ENCODE measurements at places on chromosomes 7 and 10.

- no peak for DNase-seq
These were observed 69.0 kb upstream of the WNT16 start for GRCh38 chr7:121259826-121260225.

DNA sequence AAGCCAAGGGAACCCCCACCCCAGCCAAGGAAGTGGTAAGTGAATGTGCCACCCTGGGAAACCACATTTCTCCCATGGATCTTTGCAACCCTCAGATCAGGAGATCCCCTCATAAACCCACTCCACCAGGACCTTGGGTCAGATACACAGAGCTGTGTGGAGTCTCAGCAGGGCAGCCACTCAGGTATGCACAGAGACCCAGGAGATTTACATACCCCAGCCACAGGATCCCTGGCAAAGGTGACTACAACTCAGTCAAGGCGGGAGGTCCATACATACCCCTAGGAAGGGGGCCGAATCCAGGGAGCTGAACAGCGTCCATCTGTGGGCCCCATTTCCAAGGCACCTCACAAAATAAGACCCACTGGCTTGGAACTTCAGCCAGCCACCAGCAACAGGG lies 293.4 kb downstream of the CTNNA3 start:
- DNase-seq = no peak

GRCh38 chr7:46654546-46655443 lies 733.7 kb upstream of the IGFBP3 start:
- DNase-seq = no peak

DNA sequence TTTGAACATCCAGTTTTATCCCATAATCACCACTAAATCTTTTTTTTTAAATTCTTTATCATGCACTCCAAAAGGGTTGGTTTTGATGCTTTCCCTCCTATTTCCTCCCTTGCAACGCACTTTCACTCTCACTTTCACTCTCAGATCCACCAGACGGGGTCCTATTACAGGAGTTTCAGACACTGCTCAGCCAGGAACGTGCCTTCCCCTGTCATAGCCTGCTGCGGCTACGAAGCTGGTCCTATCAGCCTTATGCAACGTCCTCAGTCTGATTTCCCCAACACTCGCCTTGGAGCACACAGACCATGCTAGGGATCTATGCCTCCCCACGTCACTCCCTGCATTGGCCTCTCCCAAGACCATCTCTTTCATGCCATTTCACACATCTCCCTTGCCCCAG lies 23.4 kb downstream of the ZPBP start:
- DNase-seq = no peak

DNA sequence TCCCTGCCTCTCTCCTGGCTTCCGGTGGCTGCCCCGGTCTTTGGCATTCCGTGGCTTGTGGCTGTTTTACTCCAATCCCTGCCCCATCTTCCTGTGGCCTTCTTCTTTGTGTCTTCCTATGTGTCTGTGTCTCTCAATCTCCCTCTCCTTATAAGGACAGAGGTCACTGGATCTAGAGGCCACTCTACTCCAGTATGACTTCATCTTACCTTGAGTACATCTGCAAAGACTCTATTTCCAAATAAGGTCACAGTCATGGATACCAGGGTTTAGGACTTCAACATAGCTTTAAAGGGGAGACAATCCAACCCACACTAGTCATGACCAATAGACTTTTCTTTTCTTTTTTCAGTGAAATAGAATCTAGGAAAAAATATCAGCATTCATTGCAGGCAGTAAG lies 153.3 kb upstream of the INSYN2A start:
- no peak for DNase-seq

DNA sequence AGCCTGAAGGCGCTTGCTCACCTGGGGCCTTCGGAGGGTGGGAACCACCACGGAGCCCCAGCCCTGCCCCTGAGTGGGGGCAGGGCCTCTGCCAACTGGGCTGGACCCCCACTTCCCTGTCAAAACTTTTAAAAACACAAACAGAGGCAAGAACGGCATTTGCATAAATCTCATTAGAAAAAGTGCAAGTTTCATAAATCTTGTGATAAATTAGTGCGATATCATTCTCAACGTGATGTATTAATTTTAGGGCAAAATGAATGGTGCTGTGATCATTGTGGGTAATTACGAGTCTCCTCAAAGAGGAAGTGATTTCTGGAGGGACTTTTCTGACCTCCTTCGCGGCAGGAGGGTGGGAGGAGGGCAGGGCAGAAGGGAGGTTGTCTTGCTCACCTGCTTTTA lies 98.3 kb downstream of the CDH23 start:
- DNase-seq = no peak

DNA sequence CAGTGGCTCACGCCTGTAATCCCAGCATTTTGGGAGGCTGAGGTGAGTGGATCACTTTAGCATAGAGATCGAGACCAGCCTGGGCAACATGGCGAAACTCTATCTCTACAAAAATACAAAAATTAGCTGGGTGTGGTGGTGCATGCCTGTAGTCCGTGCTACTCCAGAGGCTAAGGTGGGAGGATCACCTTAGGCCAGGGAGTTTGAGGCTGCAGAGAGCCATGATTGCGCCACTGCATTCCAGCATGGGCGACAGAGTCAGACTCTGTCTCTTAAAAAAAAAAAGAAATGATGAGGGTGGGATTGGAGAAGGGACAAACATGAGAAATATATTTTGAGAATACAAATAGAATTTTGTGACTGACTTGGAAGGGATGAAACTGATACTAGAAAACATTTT lies 76.9 kb downstream of the SHOC2 start:
- no peak for DNase-seq

GRCh38 chr10:79385804-79386531 lies 38.7 kb downstream of the PPIF start:
- DNase-seq = peak; percentile 30

GRCh38 chr10:103726637-103727036 lies 128.7 kb downstream of the SH3PXD2A start:
- no peak for DNase-seq

DNA sequence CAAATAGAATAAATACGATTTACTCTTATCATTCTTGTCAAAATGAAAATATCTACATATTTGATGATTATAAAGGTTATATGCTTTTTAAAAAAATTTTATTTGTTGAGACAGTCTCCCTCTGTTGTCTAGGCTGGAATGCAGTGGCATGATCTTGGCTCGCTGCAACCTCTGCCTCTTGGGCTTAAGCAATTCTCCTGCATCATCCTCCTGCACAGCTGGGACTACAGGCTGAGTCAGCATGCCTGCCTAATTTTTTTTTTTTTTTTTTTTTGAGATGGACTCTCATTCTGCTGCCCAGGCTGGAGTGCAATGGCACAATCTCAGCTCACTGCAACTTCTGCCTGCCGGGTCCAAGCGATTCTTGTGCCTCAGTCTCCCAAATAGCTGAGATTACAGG lies 48.9 kb downstream of the PUS7 start:
- DNase-seq = no peak

- DNase-seq = no peak
These were observed 256.8 kb upstream of the FZD8 start for GRCh38 chr10:35898716-35899440.

DNA sequence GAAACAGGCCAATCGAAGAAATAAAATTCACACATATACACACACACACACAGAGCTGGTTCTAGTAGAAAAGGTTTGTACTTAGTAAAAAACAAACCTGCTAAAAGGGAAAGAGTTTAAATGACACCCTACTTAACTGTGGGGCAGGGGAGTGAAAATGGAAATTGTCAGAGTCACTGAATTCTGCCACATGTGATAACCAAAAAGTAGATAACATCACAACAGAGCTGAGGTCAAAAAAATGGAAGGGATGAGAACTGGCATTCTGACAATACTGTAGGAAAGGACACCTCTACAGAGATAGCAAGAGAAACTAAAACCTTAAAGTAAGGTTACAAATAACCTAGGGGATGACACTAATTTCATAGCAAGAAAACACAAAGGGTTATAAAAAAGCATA lies 74.6 kb downstream of the CACUL1 start:
- no peak for DNase-seq

GRCh38 chr10:1056326-1057105 lies at the start of gene WDR37:
TSS of gene WDR37 (plus strand) at chr10:1056385. CDS start at chr10:1072156, 15,771 bp downstream.
- peak; percentile 98 for DNase-seq

- no peak for DNase-seq
These were observed 31.9 kb upstream of the AGBL3 start for GRCh38 chr7:134954197-134955082.

Measured in D341Med (cell line).